ENCODE measurements at places on chromosomes 3 and 15.

- DNase-seq, result no peak
Measured at GRCh38 chr15:97791824-97792792, 168.4 kb upstream of the ARRDC4 start.

DNA sequence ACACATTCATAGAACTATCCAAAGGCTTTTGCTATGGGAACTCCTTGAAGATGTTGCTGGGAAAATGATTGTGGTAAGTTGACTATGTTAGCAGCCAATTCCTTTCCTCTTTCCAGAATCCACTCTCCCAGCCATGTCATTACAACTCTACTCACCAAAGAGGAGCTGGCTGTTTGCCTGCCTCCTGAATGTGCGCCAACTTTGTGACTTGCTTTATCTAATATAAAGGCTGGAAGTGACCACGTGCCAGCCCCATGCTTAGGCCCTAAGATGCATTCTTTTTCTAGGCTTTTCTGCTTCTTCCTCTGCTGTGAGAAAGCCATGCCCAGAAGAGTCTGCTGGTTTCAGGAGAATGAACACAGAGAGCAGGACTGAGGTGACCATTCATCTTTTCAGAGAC lies 182.2 kb downstream of the GABRB3 start:
- DNase-seq, result no peak

DNA sequence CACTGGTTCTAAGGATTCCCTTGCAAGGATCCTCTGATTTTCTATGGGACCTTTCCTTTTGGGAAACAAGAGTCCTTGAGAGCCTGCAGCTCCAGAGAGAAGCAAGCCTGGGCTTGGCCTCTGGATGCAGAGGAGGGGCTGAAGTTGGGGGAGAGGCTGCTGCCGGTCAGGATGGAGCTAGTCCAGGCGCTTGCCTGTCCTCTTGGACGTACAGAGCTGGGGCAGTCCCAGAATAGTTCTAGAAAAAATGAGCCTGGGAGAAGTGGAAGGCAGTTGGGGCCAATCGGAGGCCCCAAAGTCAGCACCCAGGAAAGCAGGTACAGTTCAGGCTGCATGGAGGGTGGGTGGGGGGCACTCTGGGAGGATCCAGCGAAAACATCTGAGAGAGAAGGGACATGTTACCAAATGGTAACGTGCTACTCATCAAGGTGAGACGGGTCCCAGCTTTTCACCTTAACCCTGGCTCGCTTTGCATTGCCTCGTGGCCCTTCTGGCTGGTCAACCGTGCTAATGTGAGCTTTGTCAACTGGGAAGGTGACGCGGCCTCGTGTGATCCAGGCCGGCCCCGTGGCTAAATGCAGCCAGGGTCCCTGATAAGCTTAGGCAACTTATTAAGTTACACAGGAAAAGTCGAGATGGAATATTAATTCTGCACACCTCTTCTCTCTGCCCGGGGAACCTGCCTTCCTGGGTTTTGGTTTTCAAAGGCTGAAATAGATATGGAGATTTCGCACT lies 38.7 kb upstream of the MAGEF1 start:
- no peak for DNase-seq

DNA sequence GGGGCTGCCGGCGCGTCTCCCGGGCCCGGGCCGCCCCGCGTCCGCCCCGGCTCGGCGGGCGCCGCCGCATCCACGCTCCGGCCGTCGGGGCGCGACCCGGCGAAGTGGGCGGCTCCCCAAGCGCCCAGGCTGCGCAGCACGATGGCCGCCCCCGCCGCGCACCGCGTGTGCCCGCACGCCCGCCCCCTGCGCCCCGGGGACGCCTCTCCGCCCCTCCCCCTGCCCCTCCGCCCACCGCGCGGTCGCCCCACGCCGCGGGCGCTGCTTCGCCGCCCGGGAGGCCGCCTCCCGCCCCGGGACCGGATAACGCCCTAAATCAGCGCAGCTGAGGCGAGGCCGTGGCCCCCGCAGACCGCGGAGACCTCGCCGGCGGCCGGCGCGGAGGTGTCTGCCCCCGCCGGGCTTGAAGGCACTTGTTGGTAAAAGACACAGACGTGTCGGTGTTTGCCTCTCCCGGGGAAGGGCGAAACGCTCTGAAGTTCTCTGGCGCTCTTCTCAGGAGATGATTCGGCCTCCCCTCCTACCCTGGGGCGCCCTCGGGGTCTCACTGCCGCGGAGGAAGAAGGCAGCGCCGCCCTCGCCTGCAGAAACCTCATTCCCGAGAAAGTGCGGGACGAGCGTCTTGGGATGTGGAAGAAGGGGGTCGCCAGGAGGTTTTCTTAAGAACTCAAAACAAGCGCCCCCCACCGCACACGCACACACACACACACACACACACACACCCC lies at the start of gene BNC1:
TSS of gene BNC1 (minus strand) at position 106 of the 725 bp plus-strand sequence. CDS start at position 70, 36 bp downstream.
- DNase-seq, result no peak

GRCh38 chr3:52792413-52792812 lies 2.2 kb upstream of the ITIH3 start:
- no peak for DNase-seq

- DNase-seq, result no peak
Measured at GRCh38 chr15:41809526-41810220, 18.2 kb upstream of the JMJD7 start.

DNA sequence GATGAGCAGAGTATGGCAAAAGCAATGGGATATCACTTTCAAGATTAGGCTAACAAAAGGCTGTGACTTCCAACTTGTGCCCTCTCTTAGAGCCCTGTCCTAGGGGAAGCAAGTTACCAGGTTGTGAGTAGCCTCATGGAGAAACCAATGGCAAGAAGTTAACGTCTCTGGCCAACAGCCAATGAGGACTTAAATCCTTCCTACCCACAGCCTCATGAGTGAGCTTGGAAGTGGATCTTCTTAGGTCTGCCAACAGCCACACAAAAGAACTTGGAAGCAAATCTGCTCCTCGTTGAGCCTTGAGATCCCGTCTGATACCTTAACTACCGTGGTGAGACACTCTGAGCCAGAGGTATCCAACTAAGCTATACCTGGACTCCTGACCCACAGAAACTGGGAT lies 5.7 kb downstream of the NME9 start:
- DNase-seq, result no peak

DNA sequence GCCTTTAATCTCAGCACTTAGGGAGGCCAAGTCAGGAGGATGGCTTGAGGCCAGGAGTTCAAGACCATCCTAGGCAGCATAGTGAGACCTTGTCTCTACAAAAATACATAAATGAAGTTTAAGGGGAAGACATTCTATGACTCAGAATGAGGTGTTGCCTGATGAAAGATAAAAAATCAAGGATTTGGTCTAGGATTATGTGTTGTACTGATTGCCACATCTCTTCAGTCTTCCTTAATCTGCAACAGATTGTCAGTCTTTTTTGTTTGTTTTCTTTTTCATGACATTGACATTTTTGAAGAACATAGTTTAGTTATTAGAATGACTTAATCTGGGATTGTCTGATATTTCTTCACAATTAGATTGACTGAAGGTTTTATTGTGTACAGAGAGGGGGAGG lies 26.3 kb upstream of the DPPA4 start:
- no peak for DNase-seq

GRCh38 chr3:53132347-53132746 lies 2.1 kb upstream of the RFT1 start:
- DNase-seq, result no peak

GRCh38 chr3:72821161-72821781 lies 27.0 kb downstream of the SHQ1 start:
- no peak for DNase-seq

GRCh38 chr3:54837964-54838363 lies 89.9 kb downstream of the LRTM1 start:
- no peak for DNase-seq

GRCh38 chr15:39287322-39288195 lies 293.3 kb upstream of the THBS1 start:
- DNase-seq, result no peak

GRCh38 chr15:101262551-101262950 lies 10.7 kb upstream of the CHSY1 start:
- no peak for DNase-seq

DNA sequence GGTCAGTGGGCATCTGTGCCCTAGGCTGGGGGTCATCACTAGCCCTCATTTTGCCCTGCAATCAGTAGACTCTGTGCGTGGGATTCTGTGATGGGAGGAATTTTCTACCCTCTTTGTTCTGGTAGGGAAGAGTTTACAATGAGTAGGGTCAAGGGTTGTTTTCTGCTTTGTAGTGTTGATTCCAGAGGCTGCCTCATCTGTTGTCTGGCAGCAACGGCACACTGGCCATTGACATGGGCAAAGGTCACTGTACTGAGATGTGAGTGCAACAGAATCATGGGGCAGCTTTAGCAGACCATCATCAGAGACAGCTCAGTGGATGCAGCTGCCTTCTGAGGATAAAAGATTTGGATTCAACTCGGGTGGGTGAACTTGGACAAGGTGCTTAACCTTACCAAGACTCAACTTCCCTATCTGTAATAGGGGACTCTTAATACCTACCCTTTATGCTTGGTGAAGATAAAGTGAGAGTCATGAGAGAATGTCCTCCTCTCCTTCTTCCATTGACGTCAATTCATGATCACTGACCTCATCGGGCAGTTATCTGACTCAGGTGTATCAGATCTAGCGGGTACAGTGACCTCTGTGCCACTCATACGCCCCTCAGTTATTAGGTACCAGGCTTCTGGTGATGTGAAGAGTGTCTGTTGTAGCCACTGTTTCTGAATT lies 127.5 kb downstream of the RPLP1 start:
- DNase-seq, result no peak

- no peak for DNase-seq
Measured at GRCh38 chr15:77627067-77627466, 5.6 kb downstream of the LINGO1 start.

GRCh38 chr3:63800097-63800496 lies 19.0 kb upstream of the C3orf49 start:
- no peak for DNase-seq

GRCh38 chr3:10919636-10920035 lies 72.9 kb upstream of the SLC6A1 start:
- no peak for DNase-seq

All from stimulated activated CD4-positive, alpha-beta T cell treated with anti-CD3 and anti-CD28 coated beads, Interleukin-2, amount 100 ng/mL, for 48 hours (primary cell).